ENCODE measurements at places on chromosomes 3 and 15. TPM values are rescaled to one million over a fixed set of nuclear protein-coding genes. Genes with fewer than 3 reads are reported as not detected.

ATP13A5 gene
- not detected for total RNA-seq

TMEM266 gene
- total RNA-seq, result not detected

ACKR2 gene
- total RNA-seq, result 3.9 TPM

TLR9 gene
- under 0.01 TPM for total RNA-seq

GMNC gene
- total RNA-seq, result not detected

POLR2H gene
- total RNA-seq, result 88.9 TPM

TNFAIP8L3 gene
- 14.4 TPM for total RNA-seq

CNTN6 gene
- 1.0 TPM for total RNA-seq

TP63 gene
- not detected for total RNA-seq

AMIGO3 gene
- total RNA-seq, result not detected

ZNF502 gene
- total RNA-seq, result 4.1 TPM

MYRIP gene
- not detected for total RNA-seq

C2CD4B gene
- 0.77 TPM for total RNA-seq

GOLGA6L10 gene
- total RNA-seq, result 0.23 TPM

ROPN1B gene
- total RNA-seq, result not detected

RTF1 gene
- 12.9 TPM for total RNA-seq

EPHA3 gene
- total RNA-seq, result 1.9 TPM

STAC gene
- total RNA-seq, result 2.1 TPM

C3orf80 gene
- not detected for total RNA-seq

SLC38A3 gene
- not detected for total RNA-seq

ZNF385D gene
- total RNA-seq, result 0.60 TPM

MLH1 gene
- total RNA-seq, result 23.6 TPM

LMCD1 gene
- 166 TPM for total RNA-seq

CYP1A1 gene
- total RNA-seq, result not detected

C2CD4A gene
- 0.12 TPM for total RNA-seq

PRRT3 gene
- total RNA-seq, result 4.3 TPM

WDR72 gene
- total RNA-seq, result not detected

PTPRG gene
- total RNA-seq, result 76.8 TPM

UROC1 gene
- not detected for total RNA-seq

RLBP1 gene
- total RNA-seq, result not detected

KNG1 gene
- total RNA-seq, result not detected

CSPG5 gene
- total RNA-seq, result not detected

BLOC1S6 gene
- total RNA-seq, result 34.3 TPM

CNTN3 gene
- total RNA-seq, result 0.23 TPM

GRIP2 gene
- 0.17 TPM for total RNA-seq

GRK7 gene
- not detected for total RNA-seq

CCDC39 gene
- total RNA-seq, result 0.23 TPM

NDN gene
- total RNA-seq, result 201 TPM

TMEM158 gene
- 39.8 TPM for total RNA-seq

Data from pericardium fibroblast (primary cell).